Activated CD8-positive, alpha-beta memory T cell treated with anti-CD3 and anti-CD28 coated beads, Interleukin-2, amount 50 U/mL, for 4 hours (primary cell): ENCODE measurements at places on chromosomes 2 and 18.

GRCh38 chr18:41644466-41644865 lies 310.6 kb upstream of the PIK3C3 start:
- DNase-seq = no peak

DNA sequence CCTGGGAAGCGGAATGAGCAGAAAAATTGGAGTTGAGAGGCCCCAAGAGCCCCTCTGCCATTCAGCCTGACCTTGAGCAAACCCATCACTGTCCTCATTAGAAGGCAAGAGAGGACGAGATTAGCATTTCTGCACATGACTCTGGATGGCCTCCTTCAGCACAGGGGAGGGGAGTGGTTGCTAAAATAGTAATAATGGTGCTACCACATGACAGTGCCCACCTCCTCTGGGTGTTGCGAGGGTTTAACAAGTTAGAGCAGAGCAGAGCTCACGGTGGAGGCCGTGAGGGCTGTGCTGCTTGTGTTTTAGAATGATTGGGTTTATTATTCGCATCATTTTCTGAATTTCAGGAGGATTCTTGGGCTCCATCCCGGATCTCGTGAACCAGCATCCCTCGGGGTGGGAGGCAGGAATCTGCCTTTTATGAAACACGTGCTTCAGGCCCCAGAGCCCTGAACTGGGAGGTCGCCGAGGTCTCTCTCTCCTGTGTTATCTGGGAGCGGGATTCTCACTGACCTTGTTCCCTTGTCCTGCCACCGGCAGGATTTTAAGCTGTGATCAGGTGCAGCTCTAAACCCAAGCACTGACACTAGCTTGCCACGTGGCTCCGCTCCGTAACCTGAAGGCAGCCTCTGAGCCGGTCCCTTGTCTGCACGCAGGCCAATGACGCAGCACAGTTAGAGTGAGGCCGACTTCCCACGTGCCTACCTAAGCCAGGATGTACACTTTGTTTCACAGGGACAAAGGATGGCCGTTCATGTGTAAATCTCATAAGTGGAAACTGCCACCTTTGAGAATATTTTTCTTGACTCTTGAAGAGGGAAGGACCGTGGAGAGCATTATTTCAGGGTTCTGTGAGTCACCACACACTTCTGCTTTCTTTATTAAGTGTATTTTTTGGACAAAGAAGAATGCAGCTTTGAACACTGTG lies 142.3 kb downstream of the ACOXL start:
- DNase-seq = no peak

GRCh38 chr2:74250189-74250631 lies 51.8 kb downstream of the MTHFD2 start:
- peak; percentile 60 for DNase-seq

GRCh38 chr2:11422901-11423435 lies 43.0 kb downstream of the E2F6 start:
- DNase-seq = no peak

DNA sequence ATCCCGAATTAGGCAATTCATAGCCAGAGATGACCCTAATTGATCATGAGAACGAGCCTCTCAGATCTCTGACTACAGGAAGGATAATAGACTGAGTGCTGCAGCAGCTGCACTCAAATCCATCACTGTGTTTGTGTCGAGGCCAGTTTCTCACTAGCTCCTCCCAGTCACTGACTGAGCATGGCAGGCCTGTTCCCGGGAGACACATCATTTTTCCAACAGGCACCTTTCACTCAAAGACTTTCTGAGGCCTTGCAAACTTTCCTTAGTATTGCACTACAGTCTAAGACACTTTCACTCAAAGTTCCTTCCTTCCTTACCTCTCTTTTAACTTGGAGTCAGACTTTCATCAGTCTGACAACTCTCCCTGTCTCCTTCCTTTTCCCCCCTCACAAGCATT lies 13.7 kb downstream of the SOS1 start:
- DNase-seq = no peak

DNA sequence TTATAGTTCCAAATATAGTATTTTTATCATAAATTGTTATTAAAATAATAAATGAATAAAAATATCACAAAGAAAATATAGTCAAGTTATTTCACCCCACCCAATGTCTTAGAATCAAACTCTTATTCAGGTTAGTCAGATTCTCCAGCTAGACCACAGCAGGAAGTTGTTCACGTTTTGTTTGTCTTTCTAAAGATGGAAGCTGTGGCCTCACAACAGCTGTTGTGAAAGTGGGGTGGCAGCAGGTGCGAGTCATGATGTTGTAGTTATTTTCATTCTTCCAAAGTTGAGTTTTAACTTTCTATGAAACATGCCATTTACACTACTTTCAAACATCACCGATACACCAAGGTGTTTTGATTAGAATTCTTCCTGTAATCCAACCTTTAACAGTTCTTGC lies 272.9 kb downstream of the SLC8A1 start:
- no peak for DNase-seq

DNA sequence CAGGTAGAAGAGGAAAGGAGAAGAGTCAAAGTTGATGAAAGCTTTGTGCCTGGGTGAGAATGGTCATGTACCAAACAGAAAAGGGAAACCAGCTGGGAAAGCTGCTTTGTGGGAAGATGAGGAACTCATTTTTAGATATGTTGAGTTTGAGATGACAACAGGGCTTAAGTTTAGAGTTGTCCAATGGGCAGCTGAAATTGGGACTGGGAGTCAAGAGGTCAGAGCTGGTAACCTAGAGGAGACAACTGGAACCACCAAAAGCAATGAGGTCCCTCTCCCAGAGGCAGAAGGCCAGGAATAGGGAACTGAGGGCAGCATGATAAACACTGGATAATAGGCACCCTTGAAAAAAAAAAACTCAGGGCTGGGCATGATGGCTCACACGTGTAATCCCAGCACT lies 48.8 kb downstream of the SLC4A1AP start:
- DNase-seq = no peak

DNA sequence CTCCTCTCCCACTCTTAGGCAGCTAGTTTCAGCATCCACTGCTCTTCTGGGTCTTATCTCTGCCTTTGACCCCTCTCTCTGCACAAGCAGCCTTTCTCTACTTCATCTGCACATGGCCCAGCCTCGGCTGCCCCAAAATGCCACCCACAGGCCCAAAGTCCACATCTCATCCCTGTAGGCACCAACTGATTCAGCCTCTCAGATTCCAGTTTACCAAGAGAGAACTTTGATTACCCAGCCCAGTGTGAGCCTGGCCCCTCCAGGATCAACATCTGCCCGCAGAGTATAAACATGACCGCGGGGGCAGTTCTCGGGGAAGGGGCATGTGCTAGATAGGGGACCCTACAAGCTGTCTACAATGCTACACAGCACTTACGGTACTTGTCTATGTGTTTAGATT lies 141.7 kb downstream of the RTN4 start:
- no peak for DNase-seq
